ENCODE measurements at places on chromosomes 2 and 18.

- DNase-seq, result peak; percentile 11
- no peaks in the 10 kb centered on the region for H3K4me1 ChIP-seq
- no peak overlapping the region for H3K4me3 ChIP-seq
- H3K36me3 ChIP-seq, result no peaks in the 10 kb centered on the region
- no peak overlapping the region for H3K27ac ChIP-seq
Observed at GRCh38 chr2:40488927-40489677, 37.2 kb upstream of the SLC8A1 start.

DNA sequence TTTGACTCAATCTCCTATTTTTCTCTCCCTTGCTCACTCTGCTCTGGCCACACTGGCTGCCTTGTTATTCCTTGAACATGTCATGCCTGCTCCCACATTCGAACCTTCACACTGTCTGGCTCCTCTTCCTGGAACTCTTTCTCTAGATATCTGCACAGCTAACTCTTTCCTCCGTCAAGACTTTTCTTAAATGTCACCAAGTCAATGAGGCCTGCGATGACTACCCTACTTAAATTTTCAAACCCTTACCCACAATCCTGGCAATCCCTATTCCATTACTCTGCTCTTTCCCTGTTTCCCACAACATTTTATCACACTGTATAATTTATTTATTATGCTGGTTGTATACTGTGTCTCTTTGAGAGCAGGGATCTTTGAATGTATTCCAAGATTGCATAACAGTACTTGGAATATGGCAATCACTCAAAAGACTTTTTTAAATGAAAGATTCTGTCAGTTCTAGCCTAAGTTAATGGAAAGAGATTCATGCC is 206.2 kb downstream of the SRBD1 start:
- no peak overlapping the region for H3K27ac ChIP-seq
- no peaks in the 10 kb centered on the region for H3K36me3 ChIP-seq
- peaks cover 2% of the 10 kb centered on the region for H3K4me1 ChIP-seq
- H3K27me3 ChIP-seq, result no peaks in the 10 kb centered on the region
- no peak overlapping the region for H3K4me3 ChIP-seq
- no peak for DNase-seq

DNA sequence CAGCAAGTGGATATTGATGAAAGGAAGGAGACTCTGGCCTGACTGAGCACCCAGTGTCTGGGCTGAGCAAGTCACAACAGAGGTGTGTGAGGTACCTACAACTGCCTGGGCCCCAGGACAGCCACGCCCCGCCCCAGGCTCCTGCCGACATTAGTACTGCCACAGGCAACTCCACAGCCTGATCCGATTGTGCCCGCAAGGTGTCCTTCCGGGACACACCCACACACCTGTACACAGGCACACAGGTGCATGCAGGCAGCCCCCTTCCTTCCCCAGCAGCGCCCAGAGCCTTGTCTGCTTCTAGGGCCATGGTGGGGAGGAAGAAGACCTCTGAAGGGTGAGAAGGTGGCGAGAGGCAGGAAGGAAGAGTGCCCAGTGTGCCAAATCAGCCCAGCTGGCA is 83.6 kb downstream of the TNS1 start:
- peaks cover 19% of the 10 kb centered on the region for H3K4me1 ChIP-seq
- DNase-seq, result no peak
- no peaks in the 10 kb centered on the region for H3K36me3 ChIP-seq
- H3K4me3 ChIP-seq, result no peak overlapping the region
- H3K27me3 ChIP-seq, result no peaks in the 10 kb centered on the region

GRCh38 chr18:3088449-3088848 is 75.5 kb upstream of the LPIN2 start:
- no peaks in the 10 kb centered on the region for H3K36me3 ChIP-seq
- H3K27me3 ChIP-seq, result no peaks in the 10 kb centered on the region
- DNase-seq, result no peak
- no peaks in the 10 kb centered on the region for H3K4me1 ChIP-seq
- H3K4me3 ChIP-seq, result no peak overlapping the region
- H3K27ac ChIP-seq, result no peak overlapping the region

GRCh38 chr2:166643980-166644379 is 149.9 kb upstream of the SCN7A start:
- H3K27ac ChIP-seq, result no peak overlapping the region
- H3K36me3 ChIP-seq, result no peaks in the 10 kb centered on the region
- no peaks in the 10 kb centered on the region for H3K27me3 ChIP-seq
- H3K4me1 ChIP-seq, result no peaks in the 10 kb centered on the region
- no peak for DNase-seq

- H3K27ac ChIP-seq, result no peak overlapping the region
- no peak overlapping the region for H3K4me3 ChIP-seq
- H3K4me1 ChIP-seq, result no peaks in the 10 kb centered on the region
- H3K27me3 ChIP-seq, result no peaks in the 10 kb centered on the region
- no peaks in the 10 kb centered on the region for H3K36me3 ChIP-seq
Observed at GRCh38 chr2:216308576-216308975, 63.7 kb downstream of the MARCHF4 start.

- H3K4me1 ChIP-seq, result no peaks in the 10 kb centered on the region
- H3K27ac ChIP-seq, result no peak overlapping the region
- DNase-seq, result no peak
- no peaks in the 10 kb centered on the region for H3K27me3 ChIP-seq
Observed at GRCh38 chr2:45439788-45440773, 171.0 kb downstream of the SRBD1 start.

DNA sequence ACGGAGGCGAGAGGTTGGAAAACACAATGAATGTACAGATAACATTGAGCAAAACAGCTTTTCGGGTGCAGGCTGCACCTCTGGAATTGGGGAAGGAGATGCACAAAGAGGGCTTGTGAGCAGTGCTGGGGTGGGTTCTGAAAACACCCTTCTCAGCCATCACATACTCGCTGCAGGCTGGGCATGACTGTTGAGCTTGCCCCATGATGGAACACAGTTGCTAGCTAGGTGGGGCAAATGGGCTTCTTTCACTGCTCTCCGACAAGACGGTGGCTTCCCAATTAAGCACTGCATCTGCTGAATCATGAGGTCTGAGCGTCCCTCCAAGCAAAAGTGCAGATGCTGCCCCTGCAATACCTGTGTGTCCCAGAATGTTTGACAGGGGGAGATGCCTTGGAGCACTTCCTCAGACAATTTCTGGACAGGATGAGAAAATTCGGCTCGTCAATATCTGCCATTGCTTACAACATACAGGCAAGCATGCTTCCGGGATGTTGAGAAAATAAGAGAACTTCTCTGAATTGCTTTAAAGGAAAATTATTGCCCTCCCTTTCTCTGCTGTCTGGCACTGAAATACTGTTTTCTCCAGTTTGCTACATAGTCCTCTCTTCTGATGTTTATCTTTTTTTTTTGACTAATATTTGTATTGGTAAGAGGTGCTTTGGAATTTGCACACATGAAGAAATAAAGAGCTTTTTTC is 77.3 kb upstream of the SH3BP4 start:
- H3K27ac ChIP-seq, result no peak overlapping the region
- no peak for DNase-seq
- H3K4me3 ChIP-seq, result no peak overlapping the region
- no peaks in the 10 kb centered on the region for H3K36me3 ChIP-seq
- no peaks in the 10 kb centered on the region for H3K4me1 ChIP-seq

DNA sequence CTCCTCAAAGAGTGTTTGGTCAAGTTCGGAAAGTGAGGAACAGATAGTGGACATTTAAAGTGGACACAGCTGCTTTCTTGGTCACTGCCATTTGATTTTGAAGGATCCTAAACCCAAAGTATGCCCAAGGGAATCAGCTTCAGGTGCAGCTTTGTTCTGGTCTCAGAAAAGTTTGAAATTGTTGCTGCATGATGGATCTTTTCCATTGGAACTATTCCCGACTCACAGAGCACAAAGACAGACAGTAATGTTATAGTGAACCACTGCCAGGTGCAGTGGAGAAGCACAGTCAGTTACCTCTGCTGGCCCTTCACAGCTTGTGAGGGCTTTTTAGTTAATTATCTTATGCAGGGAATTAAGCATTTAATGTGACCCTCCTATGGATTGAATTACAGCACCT is 301.7 kb downstream of the PHLPP1 start:
- H3K27ac ChIP-seq, result no peak overlapping the region
- H3K27me3 ChIP-seq, result no peaks in the 10 kb centered on the region
- H3K36me3 ChIP-seq, result no peaks in the 10 kb centered on the region
- no peak for DNase-seq
- H3K4me3 ChIP-seq, result no peak overlapping the region

DNA sequence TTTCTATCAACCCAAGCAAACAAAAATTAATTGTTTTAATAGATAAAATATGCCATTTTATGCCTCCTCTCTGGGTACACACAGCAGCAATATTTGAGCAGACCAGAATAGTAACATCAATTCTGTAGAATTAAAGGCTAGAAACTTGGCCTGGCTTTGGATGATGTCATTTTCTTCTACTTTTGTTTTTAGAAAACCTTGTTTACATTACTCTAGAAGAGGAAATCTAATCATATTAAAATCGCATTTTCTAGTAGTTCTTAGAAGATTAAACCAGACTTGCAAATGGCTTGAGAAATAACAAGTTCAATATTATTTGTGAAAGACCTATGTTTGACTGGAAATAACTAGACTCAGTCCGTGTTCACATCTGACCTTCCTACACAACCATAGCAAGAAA is 102.3 kb upstream of the RFX8 start:
- DNase-seq, result no peak
- no peak overlapping the region for H3K27ac ChIP-seq
- no peak overlapping the region for H3K4me3 ChIP-seq
- no peaks in the 10 kb centered on the region for H3K27me3 ChIP-seq
- H3K36me3 ChIP-seq, result no peaks in the 10 kb centered on the region
- H3K4me1 ChIP-seq, result no peaks in the 10 kb centered on the region

GRCh38 chr2:45836316-45836715 is 184.8 kb downstream of the PRKCE start:
- no peak overlapping the region for H3K4me3 ChIP-seq
- H3K27ac ChIP-seq, result no peak overlapping the region
- no peaks in the 10 kb centered on the region for H3K4me1 ChIP-seq
- no peaks in the 10 kb centered on the region for H3K36me3 ChIP-seq
- no peak for DNase-seq

DNA sequence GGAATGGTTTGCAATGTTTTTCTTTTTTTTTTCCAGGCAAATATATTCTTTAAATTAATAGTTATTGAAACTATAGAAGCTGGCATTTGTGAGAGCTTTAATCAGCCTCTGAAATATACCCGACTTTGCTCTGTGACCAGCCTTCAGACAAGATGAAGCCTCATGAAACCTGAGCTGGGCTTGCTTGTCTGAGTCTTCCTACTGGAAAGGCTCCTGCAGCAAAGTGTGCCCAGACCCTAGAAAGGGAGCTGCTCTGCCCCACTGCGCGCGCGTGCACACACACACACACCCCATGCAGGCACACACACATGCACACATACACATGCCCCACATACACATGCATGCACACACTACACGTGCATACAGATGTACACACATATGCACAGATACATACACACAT is 203.3 kb upstream of the NT5C1B start:
- no peaks in the 10 kb centered on the region for H3K27me3 ChIP-seq
- DNase-seq, result no peak
- H3K4me1 ChIP-seq, result no peaks in the 10 kb centered on the region
- H3K36me3 ChIP-seq, result no peaks in the 10 kb centered on the region
- H3K4me3 ChIP-seq, result no peak overlapping the region

GRCh38 chr18:76502551-76502950 is 7.5 kb upstream of the ZNF516 start:
- H3K27me3 ChIP-seq, result peaks cover 2% of the 10 kb centered on the region
- no peak for DNase-seq
- H3K4me1 ChIP-seq, result no peaks in the 10 kb centered on the region
- H3K4me3 ChIP-seq, result no peak overlapping the region
- H3K27ac ChIP-seq, result no peak overlapping the region

GRCh38 chr18:59148192-59148591 is 8.5 kb downstream of the SEC11C start:
- H3K36me3 ChIP-seq, result no peaks in the 10 kb centered on the region
- no peaks in the 10 kb centered on the region for H3K27me3 ChIP-seq
- no peak for DNase-seq
- H3K4me3 ChIP-seq, result no peak overlapping the region
- no peak overlapping the region for H3K27ac ChIP-seq

DNA sequence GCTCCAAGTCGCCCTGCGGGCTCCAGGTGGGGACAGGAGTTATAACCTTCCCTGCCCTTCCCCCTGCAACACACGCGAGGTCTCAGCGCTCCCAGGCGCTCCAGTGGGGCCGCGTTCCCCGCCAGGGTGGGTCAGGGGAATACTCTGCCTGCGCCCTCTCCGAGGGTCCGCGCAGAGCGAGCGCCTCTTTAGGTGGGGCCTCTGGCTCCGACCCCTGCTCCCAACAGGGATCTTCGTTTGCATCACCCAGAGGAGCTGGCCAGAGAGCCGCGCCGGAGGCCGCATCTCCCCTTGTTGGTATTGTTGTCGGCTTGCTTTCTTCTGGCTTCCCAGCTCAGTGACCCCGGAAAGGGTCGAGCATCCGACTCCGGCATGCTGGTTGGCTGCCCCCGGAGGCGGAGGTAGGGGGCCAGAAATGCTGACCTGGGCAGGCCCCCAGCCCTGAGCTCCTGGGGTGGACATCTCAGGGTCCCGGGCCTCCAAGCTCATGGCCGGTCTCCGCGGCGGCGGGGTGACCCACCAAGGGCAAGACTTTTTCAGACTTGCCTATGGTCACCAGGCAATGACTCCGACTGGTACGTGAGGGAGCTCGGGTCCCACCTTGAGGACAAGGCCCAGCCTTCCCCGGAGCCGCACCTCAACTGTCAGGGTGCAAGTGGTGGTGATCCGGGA is 11.2 kb upstream of the EN1 start:
- H3K4me1 ChIP-seq, result peaks cover 2% of the 10 kb centered on the region
- no peak overlapping the region for H3K4me3 ChIP-seq
- H3K27ac ChIP-seq, result no peak overlapping the region

GRCh38 chr2:231353469-231353868 is 42.0 kb upstream of the B3GNT7 start:
- H3K4me3 ChIP-seq, result no peak overlapping the region
- no peak overlapping the region for H3K27ac ChIP-seq

DNA sequence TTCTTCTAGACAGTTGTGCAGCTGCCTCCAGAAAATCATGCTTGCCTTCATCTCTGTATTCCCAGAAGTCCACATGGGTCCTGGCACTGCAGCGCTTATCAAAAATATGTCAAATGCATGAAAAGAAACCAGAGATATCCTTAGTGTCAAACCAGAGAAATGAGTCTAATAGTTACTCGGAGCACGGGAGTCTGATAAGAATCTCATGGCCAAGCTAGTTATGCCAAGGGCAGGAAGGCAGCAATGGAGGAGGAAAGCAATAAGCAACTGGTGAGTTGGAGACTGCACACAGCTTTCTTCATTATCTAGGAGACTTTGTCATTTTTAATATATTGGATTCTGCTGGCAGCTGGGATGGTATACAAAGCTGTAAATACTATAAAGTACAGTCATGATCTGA is 38.6 kb downstream of the TRIB2 start:
- no peak overlapping the region for H3K4me3 ChIP-seq
- no peaks in the 10 kb centered on the region for H3K4me1 ChIP-seq
- no peak overlapping the region for H3K27ac ChIP-seq
- H3K36me3 ChIP-seq, result no peaks in the 10 kb centered on the region
- H3K27me3 ChIP-seq, result peaks cover 2% of the 10 kb centered on the region
- DNase-seq, result no peak

- H3K36me3 ChIP-seq, result no peaks in the 10 kb centered on the region
- no peak overlapping the region for H3K4me3 ChIP-seq
- no peak overlapping the region for H3K27ac ChIP-seq
- H3K27me3 ChIP-seq, result no peaks in the 10 kb centered on the region
Observed at GRCh38 chr2:120769076-120769786, 33.6 kb downstream of the GLI2 start.

All from mesendoderm (in vitro differentiated cells).